ENCODE measurements at places on chromosomes 4 and X.

DNA sequence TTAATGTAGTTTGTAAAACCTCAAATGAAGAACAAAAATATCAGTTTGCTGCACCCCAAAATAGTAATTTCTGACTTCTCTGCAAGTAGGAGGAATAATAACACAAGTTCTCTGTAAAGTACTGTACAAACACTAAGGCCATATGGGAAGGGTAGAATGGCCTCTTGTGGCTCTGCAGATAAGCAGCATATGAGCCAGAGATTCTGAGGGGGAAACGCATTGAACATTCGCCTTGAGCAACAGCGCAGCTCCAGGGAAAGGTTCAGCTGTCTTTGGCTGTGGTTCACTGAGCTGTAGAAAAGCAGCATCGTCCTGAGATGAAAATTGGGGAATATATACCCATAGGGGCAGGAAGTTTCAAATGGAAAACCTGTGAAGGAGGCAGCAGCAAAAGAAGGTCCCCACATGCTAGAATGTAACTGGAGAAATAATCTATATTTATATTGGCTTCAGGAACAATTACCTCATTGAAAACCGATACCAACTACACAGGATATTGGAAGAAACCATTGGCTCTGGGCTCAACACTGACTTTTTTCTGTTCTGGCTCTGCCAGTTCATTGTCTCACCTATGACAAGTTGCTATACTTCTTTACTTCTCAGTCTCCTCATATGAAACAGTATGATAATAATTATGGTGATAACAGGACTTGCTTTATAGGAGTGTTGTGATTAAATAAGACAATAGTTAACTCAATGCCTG is 357.6 kb upstream of the CPEB2 start:
- DNase-seq, result no peak

- no peak for DNase-seq
Observed at GRCh38 chr4:38788317-38788716, 5.5 kb upstream of the TLR10 start.

DNA sequence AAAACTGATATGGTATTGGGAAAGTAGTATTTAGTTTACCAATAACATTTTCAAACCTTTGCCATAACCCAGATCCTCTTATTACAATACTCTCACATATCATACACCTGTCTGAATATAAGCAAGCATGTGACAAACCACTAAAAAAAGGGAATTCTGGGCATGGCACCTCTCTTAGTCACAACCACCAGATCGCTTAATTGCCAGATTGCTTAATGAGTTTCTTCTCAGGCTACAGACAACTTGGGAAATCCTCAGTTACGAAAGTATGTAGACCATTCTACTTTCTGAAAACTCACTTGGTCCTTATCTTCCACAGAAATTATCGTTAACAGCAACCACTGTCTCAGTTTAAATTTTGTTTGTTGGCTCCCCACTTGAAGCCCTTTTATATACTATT is 2.1 kb downstream of the NAF1 start:
- no peak for DNase-seq

DNA sequence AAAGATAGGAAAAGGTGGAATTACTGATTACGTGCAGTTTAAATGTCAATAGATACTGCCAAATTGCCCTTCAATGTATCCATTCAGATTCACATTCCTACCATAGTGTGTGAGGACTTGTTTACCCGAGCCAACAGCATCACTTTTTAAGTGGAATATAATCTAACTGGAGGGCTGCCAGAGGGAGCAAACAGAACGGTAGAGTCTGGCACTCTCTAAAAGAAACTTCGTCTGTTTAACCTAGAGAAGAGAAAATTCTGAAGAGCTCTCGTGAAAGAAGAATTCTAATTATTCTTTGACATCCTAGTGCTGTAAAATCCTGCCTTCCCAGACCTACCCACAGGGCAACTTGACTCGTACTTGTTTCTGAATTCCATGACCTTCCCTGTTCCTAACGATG is 23.2 kb downstream of the SMIM43 start:
- no peak for DNase-seq

- no peak for DNase-seq
Observed at GRCh38 chr4:88731381-88731780, 33.8 kb upstream of the NAP1L5 start.

DNA sequence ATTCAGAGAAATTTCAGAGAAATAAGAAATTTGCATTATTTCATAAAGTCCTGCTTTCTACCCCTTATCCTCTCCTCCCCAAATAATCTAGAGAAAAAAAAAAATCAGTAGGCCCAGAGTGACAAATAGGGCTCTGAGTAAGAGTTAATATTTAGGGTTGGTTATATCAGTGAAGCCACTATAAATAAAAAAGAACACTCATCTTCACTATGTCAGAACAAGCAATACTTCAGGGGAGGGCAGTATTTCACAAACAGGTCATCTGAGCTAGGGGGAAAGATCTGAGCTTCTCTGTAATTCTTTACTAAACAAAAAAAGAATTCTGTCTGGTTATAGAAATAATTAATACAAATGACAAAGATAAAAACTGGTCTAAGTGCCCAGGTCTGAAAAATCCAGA is 39.4 kb downstream of the PDE5A start:
- DNase-seq, result no peak

- DNase-seq, result no peak
Observed at GRCh38 chrX:54248309-54248708, 65.3 kb upstream of the FAM120C start.

DNA sequence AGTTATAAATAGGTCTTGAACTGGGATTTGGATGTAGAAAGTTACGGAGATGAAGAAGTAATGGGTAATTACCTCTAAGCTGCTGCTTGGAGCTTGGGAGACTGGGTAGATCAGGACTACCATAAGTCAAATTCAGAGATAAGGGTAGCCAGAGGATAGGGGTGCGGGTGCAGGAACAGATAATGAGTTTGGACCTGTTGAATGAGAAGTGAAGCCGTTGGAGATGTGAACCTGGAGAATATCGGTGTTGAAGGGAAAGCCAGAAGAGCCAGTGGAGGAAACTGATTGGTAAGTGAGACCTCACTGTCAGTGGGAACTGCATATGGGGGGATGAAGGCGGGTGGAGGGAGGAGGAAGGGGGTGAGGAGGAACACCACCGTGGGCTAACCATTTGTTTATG is 618 bp upstream of the FOXO4 start:
- no peak for DNase-seq

DNA sequence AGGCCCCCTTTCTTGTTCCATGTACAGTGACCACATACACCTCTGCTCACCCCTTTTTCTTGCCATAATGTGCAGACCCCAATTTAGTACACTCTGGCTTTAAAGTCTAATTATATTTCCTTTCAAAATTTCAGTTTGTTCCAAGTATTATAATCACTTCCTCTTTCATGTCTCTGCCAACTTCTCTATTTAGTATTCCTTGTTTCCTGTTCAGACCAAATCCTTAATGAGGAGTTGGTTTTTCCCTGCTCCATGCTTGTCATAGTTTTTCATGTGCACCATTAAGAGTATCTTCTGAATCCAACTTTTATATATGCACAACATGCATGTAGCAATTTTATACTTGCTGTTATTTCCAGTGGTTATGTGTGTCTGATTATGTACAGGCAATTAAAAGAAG is 32.3 kb downstream of the USP53 start:
- DNase-seq, result no peak

Data from suprapubic skin (tissue), 4 donors.